ENCODE measurements at places on chromosomes 11 and 22.

DNA sequence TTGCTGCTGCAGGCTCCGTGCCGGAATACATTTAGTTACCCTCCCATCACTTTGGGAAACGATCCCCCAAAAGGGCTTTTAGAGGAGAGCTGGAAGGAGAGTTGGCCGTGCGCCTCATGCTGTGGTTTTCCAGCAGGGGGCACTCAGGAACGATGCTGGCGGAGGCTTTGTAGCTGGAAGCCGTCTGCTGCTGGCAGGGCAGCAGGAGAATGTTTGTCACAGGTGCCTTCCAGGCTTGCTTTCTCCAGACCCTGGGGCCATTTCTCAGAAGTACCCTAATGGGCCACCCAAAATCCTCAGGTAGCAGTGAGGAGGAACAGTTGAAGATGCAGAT is 30.0 kb upstream of the CABP7 start:
- no peak for DNase-seq

GRCh38 chr11:57124505-57124904 is 57.2 kb upstream of the LRRC55 start:
- no peak for DNase-seq

- no peak for DNase-seq
Observed at GRCh38 chr11:9923280-9923679, 259.4 kb downstream of the SWAP70 start.

- DNase-seq: no peak
Observed at GRCh38 chr11:114314096-114314495, 17.9 kb downstream of the NNMT start.

DNA sequence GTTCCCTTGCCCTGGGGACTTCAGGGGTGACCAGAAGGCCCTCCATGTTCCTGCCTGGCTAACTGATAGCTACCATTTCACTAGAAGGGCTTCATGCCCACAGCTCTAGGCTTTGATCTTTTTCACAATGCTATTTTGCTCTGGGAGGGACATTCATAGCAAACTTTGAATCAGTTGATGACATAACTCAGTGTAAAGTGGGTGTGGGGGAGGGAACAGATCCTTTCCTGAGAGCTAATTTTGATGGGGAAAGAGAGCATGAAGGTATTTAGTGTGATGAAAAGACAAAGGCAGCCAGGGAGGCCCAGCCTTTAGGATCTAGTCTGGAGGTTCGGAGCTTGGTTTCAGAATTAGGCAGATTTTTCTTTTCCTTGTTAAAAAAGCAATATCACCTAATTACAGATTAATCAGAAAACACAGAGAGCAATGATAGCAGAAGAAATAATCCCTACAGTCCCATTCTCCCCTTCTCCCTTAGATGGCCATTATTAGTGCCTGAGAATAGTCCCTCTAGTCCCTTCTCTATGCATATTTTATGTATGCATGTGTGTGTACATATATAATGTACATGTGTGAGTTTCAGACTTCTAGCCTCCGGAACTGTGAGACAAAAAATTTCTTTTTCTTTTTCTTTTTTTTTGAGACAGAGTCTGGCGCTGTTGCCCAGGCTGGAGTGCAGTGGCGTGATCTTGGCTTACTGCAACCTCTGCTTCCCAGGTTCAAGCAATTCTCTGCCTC is 46.9 kb downstream of the YWHAH start:
- no peak for DNase-seq

DNA sequence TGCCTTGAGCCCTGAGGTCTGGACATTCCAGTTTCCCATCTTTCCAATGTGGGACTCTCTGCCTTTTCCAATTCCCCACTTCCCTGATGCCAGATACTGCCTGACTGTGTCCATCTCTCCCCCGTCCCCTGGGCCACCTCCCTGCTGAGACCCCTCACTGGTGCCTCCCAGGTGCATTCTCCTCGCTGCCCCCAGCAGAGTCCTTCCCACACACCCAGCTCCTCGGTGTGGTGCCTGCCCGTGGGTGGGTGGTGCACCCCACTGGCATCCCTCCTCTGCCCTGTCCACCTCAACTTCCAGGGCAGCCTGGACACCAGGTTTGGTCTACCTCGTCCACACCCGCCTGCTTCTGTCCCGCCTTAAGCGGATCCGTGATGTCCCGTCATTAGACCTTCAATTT is 4.9 kb upstream of the MRGPRF start:
- no peak for DNase-seq
